Right lung (tissue), 10 donors: ENCODE measurements at places on chromosomes 13 and 19. TPM values are rescaled to one million over a fixed set of nuclear protein-coding genes. Genes with fewer than 3 reads are reported as not detected.

CEP89 gene
- 31.5 TPM for polyA plus RNA-seq

DNA sequence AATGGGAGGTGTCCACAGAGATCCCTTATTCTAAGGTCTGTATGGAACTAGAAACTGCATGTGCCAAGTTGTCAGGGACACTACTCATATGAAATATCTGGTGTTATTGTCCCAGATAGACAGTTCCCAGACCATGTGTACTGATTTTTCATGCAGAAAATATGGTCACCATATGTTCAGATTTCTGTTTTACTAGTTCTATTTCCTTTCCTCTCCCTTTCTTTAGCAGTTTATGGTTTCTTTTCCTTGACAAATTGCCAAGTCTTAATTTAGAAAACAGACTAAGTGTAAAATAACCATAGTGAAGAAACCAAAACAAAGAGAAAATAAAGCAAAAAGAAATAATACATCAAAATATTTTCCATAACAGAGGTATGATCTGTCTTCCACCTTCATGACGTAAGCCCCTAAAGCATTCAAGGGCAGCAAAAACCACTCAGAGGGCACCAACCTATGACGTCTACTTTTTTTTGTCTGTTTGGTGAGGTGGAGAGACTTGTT lies 248.5 kb downstream of the KCTD12 start:
- peak; percentile 32 for DNase-seq

- DNase-seq, result no peak
These were observed 138.0 kb downstream of the MIPEP start for GRCh38 chr13:23751195-23751594.

NCCRP1 gene
- 0.29 TPM for polyA plus RNA-seq

DNA sequence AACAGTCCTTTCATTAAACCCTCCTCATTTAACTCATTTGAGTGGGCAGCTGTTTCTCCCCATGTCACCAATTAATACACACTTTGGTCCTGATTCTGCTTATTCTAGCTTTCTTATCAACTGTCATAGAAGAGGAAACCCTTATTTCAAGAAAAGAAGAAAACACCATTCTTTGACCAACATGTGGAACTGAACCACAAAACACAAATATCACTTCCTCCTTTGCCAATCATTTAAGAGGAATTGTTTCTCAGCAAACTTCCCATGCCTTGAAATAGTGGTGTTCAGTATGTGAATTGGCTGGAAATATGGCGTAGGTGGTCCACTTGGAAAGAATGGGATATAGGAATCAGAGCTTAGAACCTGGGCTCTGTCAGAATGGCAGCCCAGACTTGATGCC lies 20.4 kb downstream of the MBD3L2B start:
- DNase-seq, result no peak

DNA sequence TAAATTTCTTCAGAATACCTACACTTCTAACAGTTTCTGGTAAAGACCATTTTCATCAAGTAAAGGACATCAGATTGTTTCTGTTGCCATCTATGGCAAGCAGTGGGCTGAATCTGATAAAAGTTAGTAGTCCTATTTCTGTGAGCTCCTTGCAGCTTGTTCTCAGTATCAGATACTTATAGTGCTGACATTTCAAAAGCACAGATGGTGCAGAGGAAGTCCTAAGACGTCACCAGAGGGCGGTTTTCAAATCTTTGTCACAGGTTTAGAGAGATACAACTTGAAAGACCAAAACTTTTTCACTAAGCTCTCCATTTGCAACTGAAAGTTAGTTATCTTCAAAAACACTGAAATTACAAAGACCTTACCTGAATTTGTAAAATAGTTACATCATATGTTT lies 719.8 kb downstream of the SLITRK1 start:
- no peak for DNase-seq

DNA sequence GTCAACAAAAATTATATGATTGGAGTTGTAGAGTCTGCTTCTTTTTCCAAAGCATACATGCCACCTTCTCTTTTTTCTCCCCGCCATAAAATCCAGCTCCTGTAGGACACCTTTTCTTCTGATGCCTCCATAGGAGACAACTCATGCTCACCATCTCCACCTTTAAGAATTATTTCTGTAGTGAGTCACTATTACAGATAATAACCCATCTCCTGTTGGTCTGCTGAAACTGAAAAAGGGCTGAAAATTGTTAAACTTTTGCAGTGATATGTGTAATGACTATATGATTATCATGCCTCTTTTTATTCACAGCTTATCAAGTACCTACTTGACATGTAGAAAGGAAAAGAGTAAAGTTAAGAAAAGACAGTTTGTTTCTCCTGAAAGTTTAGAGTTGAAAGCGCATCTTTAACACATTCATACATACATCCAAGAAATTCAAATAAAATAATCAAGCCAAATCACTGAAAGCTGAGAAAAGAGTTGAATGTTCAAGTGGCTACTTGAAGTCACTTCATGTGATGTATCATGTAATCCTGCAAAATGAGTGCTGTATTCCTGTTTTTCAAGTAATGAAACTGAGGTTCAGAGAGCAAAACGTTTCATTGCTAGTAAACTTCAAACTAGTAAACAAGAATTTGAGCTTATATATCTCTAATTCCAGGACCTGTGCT lies 35.5 kb upstream of the LPAR6 start:
- DNase-seq, result no peak

GRCh38 chr13:60016229-60016628 lies 147.5 kb downstream of the DIAPH3 start:
- DNase-seq, result no peak

DNA sequence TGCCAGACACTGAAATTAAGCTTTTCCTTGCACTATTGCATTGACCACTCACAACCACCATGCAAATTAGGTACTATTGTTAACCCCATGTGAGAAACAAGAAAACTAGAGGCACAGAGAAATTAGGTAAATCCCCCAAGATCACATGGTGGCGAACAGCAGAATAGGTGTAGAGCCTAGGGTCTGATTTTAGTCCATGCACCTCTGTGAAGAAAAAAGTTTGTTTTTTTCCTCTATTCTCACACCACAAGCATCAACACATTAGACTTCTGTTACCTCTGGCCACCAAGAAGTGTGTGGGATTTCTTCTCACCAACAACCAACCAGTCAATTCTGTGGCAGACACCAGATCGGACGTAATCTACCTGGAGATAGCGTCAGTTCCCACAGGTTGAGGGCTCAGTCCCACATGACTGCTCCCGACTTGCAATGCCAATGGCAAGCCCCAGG lies 391.9 kb downstream of the COG6 start:
- no peak for DNase-seq

C19orf81 gene
- 0.46 TPM for polyA plus RNA-seq

NKPD1 gene
- 0.19 TPM for polyA plus RNA-seq

TMEM221 gene
- 1.7 TPM for polyA plus RNA-seq

TEX30 gene
- 18.8 TPM for polyA plus RNA-seq

GRCh38 chr13:24381541-24382265 lies 72.3 kb downstream of the C1QTNF9 start:
- no peak for DNase-seq

DNA sequence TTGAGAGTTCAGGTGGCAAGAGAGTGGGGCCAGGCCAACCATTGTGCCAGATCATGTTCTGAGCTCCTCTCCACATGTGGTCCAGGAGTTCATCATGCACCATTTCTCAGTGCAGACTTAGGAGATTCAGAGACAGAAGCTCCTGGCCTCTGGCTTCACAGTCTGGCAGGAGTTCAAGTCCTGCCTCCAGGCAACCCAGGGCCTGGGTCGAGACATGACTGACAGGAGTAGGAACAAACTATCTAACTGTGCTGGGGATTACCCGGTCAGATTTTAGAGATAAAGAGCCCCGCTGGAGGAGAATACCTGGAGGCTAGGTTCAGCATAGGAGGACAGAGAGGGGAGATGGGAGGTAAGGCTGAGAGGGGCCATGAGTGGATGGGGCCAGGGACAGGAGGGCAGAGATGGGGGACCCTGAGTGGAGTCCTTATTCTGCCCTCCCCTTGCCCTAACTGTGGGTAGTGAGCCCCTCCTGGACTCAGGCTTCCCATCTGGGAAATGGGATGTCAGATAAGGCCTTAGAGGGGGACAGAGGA lies 906 bp upstream of the CYP4F11 start:
- DNase-seq, result no peak

- DNase-seq, result no peak
These were observed 83.1 kb downstream of the ABCC4 start for GRCh38 chr13:95217920-95218830.

- DNase-seq, result no peak
These were observed 410.9 kb upstream of the SPRY2 start for GRCh38 chr13:80751854-80752253.

EDNRB gene
- polyA plus RNA-seq, result 127 TPM

DNA sequence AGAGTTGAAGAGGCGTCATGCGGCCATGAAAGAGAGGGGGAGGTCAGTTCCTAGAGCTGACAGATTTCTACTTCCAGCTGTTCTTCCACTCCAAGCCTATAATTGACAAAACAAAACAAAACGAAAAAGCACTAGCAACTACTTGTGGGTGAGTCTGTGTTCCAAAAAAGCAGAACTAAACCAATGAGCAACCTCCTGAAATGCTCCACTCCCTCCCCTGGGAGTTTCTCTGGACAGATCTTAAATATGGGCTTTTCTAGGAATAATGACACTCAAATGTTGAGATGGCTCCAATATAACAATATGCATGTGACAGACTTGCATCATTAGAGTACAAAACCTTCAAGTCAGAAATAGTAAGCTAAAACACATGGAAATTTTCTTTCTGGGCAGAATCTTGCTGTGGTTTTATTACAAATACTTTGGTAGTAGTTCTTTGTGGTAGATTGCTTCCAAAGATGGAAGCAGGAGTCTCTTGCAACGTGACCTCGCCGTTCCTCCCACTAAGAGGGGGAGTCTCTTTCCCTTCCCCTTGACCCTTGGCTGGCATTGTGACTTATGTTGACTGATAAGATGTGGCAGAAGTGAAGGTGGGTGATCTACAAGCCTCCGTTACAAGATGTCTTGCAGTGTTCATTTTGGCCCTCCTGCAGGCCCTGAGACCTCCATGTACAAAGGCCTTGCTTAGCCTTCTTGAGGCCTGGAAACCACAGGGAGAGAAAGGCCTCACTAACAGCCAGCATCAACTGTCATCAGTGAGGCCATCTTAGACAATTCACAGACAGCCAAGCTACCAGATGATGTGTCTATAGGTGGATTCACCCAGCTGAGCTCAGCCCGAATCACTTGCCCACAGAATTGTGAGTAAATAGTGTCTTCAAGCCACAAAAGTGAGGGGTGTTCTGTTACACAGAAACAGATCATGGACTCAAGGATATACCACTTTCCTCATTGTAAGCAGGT lies 173.1 kb upstream of the RFC3 start:
- DNase-seq, result peak; percentile 82

- DNase-seq, result no peak
These were observed 4.0 kb downstream of the TMIGD2 start for GRCh38 chr19:4297901-4298809.

- no peak for DNase-seq
These were observed 37.2 kb upstream of the ATP11A start for GRCh38 chr13:112652512-112653070.

- DNase-seq, result no peak
These were observed 74.5 kb upstream of the ANKRD10 start for GRCh38 chr13:110989331-110989730.

CFD gene
- polyA plus RNA-seq, result 4.7 TPM
